Activated CD4-positive, alpha-beta T cell treated with anti-CD3 and anti-CD28 coated beads, Interleukin-2, Interleukin-4, amounts not matched to agents 100 ng/mL and 50 ng/mL, durations not matched to agents 16 hours and 8 hours (primary cell): ENCODE measurements at places on chromosomes 3 and 15.

- no peak for DNase-seq
Observed at GRCh38 chr3:16124636-16125035, 49.8 kb upstream of the GALNT15 start.

DNA sequence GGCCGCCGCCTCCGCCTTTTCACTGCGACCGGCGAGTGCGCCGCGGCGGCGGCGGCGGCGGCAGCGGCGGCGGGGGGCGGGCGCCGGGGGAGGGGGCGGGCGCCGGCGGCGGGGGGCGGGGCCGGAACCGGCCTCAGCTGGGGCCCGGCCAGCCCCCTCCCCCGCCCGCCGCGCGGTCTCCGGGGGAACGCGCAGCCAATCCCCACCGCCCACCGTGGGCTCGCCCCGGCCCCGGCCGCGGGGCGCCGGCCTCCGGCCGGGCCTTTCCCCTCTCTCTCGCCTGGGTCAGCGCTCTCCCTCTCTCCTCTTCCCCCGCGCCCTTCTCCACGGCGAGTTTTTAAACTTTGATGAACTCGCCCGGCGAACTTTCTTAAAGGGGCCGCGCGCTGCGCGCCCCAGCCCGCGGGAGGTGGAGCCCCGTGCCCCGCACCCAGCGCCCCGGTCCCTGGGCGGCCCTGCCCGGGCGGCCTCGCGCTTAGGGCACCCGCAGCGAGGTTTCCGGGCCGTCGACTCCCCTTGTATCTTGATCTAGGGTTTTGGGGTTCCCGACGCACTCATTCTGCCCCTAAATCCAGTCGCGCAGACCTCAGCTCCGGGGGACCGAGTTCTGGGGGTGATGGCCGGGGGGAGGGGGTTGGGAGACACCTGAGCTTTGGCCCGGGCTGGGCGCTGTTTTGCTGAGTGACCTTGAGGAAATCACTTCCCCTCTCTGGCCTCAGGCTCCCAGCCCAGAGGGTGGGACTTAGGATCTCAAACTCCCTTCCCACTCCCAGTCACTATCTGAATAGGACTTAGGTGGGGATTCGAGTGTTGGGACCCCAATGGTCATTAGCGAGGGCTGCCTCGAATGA is at the start of gene RBPMS2:
RBPMS2 (minus strand) TSS at position 39 of the 851 bp plus-strand sequence. CDS start 270 bp downstream, outside the sequence.
- no peak for DNase-seq

- DNase-seq: no peak
Observed at GRCh38 chr3:168260859-168261258, 165.1 kb upstream of the GOLIM4 start.

GRCh38 chr15:63482874-63483323 is 21.5 kb upstream of the USP3 start:
- no peak for DNase-seq

GRCh38 chr3:117515309-117515708 is 805.7 kb downstream of the TUSC7 start:
- no peak for DNase-seq

DNA sequence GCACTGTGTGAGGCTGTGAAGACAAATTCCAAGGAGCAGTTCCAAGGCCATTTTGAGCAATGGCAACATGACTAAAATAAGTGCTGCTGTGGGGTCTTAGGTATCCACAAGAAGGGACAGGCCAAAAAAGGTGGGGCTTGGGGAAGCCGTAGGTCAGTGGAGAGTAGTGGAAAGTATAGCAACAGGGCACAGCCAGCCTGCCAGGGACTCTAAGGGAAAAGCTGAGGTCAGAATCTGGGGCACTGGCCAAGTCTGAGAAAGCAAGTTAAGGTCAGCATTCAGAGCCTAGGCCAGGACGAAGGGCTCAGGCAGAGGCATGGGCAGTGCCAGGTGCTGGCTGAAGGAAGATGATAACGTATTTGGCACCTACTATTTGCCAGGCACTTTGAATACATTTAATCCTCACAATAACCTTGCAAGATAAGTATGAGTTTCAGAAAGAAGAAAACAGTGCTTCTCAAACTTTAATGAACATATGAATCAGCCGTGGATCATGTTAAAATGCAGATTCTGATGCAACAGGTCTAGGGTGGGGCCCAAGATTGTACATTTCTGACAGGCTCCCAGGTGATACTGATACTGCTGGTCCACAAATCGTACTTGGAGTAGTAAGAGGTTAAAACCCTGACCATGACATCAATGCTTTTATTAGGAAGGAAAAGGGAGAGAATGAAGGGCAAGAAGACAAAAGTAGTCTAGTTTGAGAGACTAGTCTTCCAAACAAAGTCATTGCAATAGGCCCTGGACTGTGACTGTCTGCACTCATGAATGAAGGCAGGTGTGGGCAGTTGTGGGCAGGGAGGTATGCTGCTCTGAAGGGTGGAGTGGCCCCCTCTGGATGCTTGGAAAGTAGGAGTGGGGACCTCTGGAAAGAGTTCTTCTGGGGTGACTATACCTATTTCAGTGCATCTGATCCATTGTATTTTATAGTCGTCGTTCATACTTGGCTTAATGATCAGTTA is 106.3 kb upstream of the ANKRD28 start:
- DNase-seq: no peak

GRCh38 chr3:107432646-107433045 is 55.4 kb downstream of the CCDC54 start:
- DNase-seq: no peak

DNA sequence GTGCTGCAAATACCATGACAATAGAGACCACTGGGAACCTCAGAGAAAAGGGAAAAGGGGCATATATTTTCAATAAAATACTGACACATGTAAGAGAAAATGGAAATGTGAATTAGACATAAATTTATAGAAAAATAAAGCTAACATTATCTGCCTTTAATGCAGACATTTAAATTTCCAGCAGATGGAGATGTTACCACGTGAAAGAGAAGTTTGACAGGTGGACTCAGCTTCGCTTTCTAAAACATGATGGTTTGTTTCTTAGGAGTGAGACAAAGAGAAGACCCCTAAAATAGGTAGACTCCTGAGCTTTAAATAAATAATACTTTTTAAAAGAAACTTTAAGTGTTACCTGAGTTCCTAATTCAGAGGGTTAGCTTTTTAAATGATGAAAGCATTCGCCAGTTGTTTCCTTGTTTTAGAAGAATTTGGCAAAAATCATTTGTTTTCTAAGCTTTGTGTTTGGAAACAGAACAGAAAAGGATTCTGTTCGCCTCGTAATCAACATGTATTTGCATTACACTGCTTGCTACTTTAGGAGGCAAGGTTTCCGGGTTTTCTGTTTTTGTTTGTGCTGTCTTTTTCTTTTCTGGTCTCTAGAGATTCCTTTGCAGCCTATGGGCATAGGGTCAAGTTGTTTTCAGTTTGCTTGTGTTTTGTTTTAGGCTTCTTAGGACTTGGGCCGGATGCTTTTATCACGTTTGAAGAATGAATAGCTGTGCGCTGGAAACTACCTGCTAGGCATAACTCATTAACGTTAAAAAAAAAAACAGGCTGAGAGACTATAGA is 271.4 kb downstream of the THSD4 start:
- no peak for DNase-seq

DNA sequence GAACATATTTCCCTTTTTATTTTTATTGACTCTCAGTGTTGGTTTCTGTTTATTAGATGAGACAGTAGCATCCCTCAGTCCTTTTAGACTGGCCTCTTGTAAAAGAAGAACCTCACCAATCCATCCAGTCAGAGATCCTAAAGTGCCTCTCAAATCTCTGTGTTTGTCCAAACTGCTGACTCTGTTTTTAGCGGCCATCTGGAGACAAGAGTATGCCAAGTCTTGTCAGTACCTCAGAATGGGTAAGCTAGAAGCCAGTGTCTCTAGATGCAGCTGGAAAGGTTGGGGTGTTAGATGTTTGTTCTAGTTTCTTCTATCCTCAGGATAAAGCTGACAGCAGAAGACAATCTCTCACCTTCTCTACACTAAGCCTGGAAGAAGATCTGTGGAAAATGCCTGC is 537.7 kb upstream of the ZNF385D start:
- DNase-seq: no peak

DNA sequence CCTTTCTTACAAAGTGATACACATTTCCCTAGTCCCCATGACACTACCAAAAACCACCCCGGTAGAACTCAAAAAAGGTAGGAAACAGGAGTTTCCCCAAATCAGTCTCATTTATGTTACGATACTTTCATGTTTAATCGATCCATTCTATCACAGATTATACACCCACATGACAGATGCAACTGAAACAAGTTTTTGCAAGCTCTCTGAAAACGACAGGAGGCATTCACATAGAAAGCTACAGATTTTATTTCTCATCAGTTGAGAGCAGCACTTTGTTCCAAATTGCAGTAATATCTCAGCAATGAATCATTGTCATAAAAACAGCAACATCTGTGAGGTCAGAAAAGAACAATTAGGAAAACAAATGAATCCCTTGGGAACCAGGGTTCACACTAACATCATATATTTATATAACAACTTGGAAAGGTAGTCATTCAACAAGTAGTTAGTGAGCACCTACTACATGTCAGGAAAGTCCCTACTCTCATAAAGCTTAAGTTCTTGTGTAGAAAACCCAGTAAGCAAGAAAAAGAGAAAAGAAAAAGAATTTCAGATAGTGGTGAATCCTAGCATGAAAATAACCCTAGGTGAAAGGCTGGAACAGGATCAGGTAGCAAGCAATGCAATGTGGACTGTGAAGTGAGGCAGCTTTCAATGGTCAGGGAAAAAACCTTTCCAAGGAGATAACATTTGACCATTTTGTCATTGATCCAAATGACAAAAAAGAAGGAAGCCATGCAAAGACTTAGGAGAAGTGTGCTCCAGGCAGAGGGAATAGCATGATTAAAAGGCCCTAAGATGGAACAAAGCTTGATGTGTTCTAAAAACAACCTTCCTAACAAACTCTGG is 8.3 kb downstream of the PLD1 start:
- DNase-seq: no peak
